ENCODE measurements at places on chromosomes 2 and 18.

DNA sequence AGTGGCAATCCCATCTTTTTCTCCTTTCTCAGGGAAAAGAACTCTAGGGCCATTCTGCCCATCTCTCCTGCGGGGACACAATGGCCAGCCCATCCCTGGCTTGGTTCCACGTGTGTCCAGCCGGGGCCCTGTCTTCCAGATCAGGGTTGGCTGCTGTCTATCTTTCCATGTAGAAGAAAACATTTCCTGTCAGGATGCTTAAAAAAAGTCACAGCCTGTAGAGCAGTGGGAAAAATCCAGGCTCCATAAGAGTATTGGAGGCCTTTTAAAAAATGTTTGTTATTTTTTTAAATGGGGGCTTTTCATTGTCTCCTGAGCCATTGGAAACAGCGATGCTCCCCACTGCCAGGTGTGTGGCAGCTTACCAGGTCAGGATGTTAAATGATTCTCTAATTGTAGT, 105.6 kb downstream of the TGFA start:
- no peak for DNase-seq

GRCh38 chr18:6031002-6031401, 135.7 kb upstream of the TMEM200C start:
- no peak for DNase-seq

GRCh38 chr2:40168546-40168945, 283.3 kb downstream of the SLC8A1 start:
- no peak for DNase-seq

DNA sequence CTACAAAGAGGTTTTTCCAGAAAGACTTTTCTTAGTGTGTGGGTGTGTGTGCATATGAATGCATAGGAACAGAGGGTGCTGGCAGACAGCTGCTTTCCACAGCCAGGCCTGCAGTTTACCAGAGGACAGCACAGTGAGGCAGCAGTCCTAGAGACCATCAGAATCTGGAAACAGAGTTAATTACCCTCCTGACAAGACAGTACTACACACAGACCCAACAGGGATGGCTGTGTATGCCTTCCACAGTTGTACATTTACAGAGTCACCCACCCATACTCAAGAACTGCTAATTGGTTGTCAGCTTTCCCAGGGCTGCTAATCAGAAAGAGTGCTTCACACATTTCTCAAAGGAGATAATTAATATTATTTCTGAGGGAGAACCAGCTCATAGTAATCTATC, 104.7 kb downstream of the FEZ2 start:
- no peak for DNase-seq

GRCh38 chr2:42826231-42826630, 33.8 kb upstream of the HAAO start:
- no peak for DNase-seq

GRCh38 chr2:192047315-192048107, 147.2 kb downstream of the TMEFF2 start:
- DNase-seq, result no peak

GRCh38 chr2:70939839-70940580, 4.3 kb downstream of the ATP6V1B1 start:
- no peak for DNase-seq

DNA sequence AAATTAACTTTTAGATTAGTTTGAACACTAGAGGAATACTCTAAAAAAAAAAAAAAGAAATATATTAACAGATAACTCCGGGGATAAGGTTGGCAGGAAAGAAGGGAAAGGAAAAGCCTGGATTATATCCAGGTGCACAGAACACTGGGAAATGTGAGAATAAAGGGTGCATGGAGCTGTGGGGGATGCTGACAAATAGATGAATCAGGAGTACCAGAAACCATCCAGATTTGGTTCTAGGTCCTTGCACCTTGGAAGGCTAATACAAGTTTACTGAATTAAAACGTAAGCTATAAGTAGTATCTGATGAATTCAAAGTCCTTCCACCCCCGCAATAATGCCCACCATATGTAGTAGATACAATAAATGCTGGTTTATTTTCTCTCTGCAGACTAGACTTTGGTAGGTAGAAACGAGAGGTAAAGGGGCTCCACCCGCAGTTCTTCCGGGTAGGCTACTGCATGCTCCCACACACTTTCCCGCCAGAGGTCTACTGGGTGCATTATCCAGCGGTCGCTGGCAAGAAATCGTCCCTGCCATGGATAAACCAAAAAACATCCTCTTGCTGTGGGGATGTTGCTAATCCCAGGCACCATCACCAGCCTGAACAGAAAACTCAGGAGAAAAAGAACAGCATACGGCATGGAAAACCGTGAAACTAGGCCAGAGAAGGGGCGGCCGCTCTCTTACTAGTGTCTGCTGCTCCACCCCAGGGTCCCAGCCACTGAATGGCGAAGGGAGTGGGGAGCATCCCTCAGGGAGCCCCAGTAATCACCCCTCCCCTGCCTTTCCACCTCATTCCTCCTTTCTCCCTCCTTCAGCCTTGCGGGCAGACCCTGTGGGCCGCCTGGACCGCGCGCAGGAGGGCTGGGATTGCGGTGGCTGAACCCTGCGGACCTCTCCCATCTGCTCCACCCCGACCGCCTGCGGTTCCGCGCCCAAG, 1.5 kb downstream of the CNRIP1 start:
- DNase-seq, result no peak

- no peak for DNase-seq
These were observed 406.8 kb downstream of the CCDC85A start for GRCh38 chr2:56590611-56591010.

DNA sequence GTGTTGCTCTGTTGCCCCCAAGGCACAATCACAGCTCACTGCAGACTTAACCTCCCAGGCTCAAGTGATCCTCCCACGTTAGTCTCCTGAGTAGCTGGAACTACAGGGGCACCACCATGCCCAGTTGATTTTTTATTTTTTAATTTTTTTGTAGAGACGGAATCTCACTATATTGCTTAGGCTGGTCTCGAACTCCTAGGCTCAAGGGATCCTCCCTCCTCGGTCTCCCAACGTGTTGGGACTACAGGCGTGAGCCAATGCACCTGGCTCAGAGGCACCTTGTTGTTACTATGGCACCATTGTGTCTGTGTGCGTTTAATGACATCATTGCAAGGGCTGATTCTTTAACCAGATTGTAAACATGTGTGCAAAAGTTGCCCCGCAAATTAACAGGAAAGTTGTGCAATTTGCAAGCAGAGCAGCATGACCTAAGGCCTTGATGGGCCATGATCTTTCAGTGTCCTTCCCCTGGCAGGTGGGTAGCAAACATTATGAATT, 22.6 kb downstream of the TCF23 start:
- no peak for DNase-seq

- DNase-seq, result no peak
These were observed 61.6 kb upstream of the ATP8B1 start for GRCh38 chr18:57864615-57865121.

DNA sequence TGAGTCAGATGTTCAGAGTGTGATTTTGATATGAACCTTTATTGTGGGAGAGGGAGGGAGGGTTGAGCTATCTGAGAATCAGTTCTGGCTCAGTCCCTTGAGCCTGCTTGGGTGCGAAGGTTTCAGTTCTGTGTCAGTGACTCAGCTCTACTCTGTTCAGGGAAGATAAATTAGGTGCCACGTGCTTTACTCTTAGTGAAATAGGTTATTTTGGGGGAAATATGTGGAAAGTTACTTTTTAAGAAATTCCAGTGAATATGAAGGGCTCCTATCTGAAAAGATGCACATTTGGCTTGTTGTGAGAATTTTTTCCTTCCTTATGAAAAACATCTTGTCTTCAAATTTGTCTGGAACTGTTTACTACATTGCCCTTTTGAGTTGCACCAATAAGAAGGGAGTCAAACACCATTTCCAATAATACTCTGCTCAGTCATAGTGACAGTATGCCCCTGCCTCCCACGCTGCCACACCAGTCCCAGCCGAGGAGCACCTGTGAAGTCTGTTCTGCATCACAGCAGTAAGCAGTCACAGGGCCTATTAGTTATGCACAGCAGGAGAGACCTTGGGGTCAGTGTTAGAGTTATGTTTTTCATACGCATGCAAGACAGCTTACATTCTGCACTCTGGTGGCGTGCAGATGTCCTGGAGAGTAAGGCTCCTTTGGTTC, 32.8 kb upstream of the DNAH7 start:
- peak; percentile 14 for DNase-seq

DNA sequence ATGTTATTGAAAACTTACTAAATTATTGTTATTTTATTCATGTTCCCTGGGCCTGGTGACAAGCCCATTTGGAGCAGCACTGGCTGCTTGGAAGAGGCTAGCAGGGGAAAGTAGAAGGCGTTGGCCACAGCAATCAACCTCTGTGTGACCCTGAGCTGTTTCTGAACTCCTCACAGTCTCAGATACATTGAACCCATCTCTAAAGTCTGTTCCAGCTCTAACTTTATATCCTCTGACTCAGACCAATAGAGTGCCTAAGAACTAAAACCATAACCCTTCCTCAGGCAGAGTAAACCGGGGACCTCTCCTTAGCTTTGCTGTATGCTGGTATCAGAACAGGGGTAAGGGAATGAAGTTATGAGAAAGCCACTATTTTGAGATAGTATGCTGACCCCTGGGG, 96.4 kb upstream of the NOL4 start:
- DNase-seq, result no peak

GRCh38 chr2:71157124-71157793, 26.8 kb downstream of the MPHOSPH10 start:
- DNase-seq, result peak; percentile 22

GRCh38 chr2:118032169-118033013, 18.5 kb upstream of the CCDC93 start:
- DNase-seq, result no peak

GRCh38 chr2:10530607-10531239, 82.6 kb upstream of the ODC1 start:
- DNase-seq, result no peak

DNA sequence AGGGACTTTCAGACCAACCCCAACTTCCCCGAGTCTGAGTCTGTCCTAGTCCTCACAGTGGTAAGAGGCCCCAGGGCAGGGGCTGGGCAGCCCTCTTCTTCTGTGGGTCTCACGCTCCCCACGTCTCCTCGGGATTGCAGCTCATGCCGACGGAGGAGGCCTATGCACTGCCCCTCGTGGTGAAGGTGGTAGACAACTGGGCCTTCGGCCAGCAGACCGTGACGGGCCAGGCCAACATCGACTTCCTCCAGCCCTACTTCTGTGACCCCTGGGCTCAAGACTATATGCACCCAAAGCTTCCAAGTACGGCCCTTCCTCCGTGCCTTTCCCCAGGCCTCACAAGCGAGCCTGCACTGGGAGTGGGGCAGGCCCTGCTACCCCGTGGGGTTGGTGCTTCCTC, 44.3 kb downstream of the LMAN2L start:
- DNase-seq, result no peak

DNA sequence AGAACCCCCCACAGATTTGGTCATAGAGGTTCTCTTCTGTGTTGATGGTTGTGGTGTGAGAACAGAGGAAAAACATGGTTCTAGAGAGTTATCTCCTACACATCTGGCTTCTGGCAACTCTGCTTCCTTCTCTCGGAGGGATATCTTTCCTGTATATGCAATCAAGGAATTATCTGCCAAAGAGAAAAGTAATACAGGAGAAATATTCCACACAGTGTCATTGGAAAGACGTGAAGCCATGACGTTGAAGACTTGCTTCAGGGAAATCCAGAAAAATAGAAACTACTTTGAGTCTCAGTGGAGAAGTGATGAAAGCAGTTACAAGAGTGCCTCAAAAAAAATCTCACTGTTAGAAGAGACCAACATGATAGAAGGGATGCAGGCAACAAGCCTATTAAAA, 78.5 kb downstream of the RAB31 start:
- no peak for DNase-seq

DNA sequence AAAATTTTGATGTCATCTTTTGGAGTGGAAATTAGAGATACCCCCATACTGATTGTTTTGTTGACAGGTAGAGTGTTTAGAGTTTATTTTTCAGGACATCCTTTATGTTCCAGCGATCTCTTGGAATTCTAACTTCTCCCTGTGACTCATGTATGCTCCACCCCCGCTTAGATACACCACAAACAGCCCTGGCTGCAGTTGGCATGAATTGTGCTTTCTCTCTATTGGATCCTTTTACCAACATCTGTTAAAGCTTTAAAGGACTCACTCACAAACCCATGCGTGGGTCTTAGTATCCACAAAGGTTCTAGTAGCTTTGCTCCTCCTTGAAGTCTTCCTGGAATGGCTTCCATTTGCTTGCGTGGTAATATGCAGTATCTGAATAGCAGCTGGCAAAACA, 409.5 kb upstream of the POU3F3 start:
- DNase-seq, result no peak

DNA sequence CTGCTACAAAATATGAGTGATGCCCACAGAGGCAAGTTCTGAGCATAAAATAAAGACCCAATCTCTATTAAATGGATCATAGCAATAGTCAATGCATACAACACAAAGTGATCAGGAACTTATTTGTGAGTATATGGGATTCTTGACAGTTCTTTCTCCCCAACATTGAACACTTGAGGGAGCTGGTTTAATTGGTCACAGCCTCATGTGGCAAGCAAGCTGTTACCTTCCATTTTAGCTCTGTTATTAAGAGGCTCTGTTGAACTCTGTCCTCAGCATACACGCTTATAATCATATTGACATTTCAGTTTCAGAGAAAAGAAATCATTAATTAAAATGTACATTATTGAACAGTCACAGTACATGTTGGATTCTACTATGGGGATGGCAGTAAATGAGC, 37.6 kb upstream of the PAX3 start:
- DNase-seq, result no peak

GRCh38 chr2:104290566-104290891, 563.4 kb upstream of the POU3F3 start:
- DNase-seq, result no peak

DNA sequence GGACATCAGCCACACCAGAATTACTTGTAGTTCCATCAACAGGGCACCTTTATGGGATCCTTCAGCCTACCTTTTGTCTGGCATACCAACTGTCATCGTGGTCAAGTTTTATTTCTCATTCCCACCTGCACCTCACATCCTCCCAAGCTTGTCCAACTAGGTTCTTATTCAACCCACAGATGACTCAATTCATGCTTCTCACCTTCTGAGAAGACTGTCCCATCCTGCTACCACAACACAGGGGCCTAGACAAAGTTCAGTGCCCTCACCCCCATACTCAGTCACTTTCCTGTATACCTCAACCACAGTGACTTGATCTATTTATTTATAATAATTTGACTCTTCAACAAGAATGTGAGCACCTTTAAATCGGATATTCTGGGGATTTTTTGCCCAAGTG, 114.4 kb upstream of the ACVR1C start:
- DNase-seq, result no peak

GRCh38 chr2:8606226-8606625, 75.6 kb upstream of the ID2 start:
- DNase-seq, result no peak

DNA sequence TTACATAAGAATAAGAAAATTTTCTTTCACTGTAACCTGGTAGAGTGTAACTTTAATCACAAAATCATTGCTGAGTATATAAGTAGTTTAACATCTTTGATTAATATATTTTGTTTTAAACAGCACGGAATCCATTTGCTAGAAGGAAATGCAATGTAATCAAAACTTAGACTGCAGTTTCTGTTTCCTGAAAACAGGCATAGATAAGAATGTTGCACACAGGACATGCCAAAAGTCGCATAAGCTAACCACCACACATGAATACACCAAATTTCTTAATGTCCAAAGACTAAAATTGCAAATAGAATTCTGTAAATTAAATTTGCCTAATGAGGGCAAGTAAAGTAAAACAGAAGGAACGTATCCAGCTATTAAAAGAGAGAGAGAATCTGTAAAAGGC, 51.0 kb upstream of the SERPINB2 start:
- DNase-seq, result no peak

Data from stimulated activated CD8-positive, alpha-beta memory T cell treated with anti-CD3 and anti-CD28 coated beads, Interleukin-7, amount 100 ng/mL, for 4 hours (primary cell).